ENCODE measurements at places on chromosomes 6 and 20.

- DNase-seq, result no peak
These were observed 2.6 kb downstream of the MCUR1 start for GRCh38 chr6:13811627-13812358.

DNA sequence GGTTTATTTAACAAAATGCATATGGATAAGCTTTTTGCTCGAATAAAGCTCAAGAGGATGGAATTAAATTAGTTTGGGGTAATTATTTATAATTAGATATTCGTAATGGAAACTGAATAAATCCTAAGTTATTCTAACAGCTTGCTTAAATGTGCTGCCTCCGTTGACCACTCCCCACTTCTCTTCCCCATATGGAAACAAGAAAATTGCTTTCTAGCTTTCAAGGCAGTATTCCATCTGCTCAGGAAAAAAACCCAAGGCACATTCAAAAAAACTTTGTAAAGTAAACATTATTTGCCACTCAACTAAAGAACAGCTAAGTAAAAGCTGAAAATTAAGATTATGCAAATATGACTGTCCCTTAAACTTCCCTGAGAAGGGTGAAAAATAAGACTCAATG, 369.2 kb downstream of the HAO1 start:
- no peak for DNase-seq

DNA sequence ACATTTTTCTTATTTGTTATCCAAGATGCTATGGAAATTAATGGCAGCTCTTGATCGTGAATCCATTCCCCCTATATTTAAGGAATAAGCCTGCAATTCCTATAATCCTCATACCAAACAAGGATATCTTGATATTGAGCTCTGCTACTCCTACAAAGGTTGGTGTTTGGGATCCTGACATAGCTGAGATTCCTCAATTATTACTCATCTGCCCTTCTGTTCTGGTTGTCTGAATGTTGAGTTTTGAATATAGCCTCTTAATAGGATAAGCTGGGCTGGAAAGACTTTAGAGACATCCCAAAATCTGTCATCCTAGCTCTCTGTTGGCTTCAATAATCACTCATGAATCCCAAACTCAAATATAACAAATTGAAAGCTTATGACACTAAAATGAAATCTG, 49.9 kb downstream of the CLIC5 start:
- DNase-seq, result no peak

- no peak for DNase-seq
These were observed 300.7 kb downstream of the TENT5A start for GRCh38 chr6:81451787-81452186.

GRCh38 chr6:21348504-21349195, 244.9 kb upstream of the SOX4 start:
- DNase-seq, result no peak

GRCh38 chr6:45637056-45637455, 259.3 kb upstream of the SUPT3H start:
- no peak for DNase-seq

- no peak for DNase-seq
These were observed 11.7 kb upstream of the SIRPB1 start for GRCh38 chr20:1631309-1632151.

- no peak for DNase-seq
These were observed 26.1 kb upstream of the FOXF2 start for GRCh38 chr6:1363298-1363697.

DNA sequence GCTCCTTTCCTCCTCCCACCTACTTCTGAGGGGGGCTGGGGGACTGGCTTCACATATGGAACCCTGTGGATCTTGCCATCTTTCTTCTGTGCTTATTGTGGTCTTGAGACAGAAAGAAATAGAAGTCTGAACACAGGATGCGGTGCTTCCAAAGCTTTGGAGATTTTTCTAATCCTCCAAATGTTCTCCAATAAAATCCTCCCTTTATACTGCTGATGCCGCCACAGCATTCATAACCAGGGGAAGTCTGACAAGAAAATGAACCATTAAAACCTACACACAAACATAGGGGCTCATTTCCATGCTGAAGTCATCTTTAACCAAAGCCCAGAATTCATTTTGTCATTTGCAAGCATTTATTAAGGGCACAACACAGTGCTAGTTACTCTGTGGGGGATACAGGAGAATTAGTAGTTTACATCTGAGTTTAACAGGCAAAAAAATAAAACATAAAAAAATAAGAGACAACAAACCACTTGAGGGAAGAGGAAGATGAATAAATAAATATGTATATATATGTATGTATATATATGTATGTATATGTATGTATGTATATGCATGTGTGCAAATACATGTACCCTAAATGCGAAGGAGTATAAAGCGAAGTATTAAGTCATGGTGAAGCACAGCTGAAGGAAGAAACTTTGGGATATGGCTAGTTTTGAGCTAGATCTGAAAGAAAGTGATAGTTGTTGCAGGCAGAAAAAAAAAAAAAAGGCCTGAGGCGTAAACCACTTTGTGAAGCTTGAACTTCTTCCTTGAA, 5.9 kb upstream of the PTPRK start:
- no peak for DNase-seq

GRCh38 chr6:135320721-135321621, 139.9 kb downstream of the MYB start:
- no peak for DNase-seq

- no peak for DNase-seq
These were observed 103.5 kb upstream of the PTPRT start for GRCh38 chr20:43293068-43293786.

GRCh38 chr6:118400582-118400981, 147.5 kb upstream of the PLN start:
- no peak for DNase-seq

- no peak for DNase-seq
These were observed 185.4 kb downstream of the ZFAND3 start for GRCh38 chr6:38004908-38005307.

GRCh38 chr6:79065232-79065631, 12.8 kb downstream of the PHIP start:
- DNase-seq, result no peak

DNA sequence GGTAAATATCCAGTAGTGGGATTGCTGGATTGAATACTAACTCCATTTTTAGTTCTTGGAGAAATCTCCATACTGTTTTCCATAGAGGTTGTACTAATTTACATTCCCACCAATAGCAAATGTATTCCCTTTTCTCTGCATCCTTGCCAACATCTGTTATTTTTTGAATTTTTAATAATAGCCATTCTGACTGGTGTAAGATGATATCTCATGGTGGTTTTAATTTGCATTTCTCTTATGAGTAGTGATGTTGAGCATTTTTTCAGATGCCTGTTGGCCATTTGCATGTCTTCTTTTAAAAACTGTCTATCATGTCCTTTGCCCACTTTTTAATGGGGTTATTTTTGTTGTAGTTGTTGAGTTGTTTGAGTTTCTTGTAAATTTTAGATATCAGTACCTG, 253.2 kb downstream of the HAO1 start:
- no peak for DNase-seq

- DNase-seq, result no peak
These were observed 4.6 kb downstream of the SDC4 start for GRCh38 chr20:45343532-45344167.

- DNase-seq, result no peak
These were observed 46.6 kb upstream of the RNF24 start for GRCh38 chr20:4061987-4062386.

GRCh38 chr6:169898788-169899480, 147.5 kb downstream of the ERMARD start:
- DNase-seq, result no peak

DNA sequence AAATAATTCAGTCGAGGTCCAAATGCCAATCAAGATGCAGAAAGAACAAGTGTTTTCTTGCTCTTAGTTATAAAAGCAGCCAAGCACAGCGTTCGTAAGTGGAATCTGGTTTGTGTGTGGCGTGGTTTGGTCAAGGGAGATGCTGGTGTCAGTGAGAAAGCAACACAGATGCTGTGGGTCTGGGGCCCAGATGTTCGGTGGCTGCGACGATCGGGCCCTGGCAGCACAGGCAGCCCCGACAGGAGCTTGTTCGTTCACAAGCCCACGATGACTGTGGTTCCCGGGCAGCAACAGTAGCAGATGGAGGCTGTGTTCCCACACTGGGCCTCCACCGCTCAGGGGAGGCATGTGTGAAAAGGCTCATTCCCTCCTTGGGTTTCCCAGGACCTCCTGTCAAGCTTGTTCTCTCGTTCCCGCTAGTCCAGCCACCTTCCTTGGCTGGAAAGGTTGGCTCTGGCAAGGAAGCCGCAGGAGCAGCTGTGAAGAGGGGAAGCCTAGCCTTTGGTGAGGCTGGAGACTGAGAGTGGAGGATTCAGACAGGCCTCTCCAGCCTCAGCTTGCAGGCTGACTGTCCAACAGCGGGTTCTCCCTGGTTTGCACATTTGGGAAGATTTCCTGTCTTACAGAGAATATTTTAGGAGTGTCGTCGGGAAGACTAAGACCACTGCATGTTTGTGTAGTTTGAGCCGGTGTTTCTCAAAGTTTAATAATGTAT, 304.7 kb downstream of the QKI start:
- DNase-seq, result no peak

GRCh38 chr6:155250701-155251381, 13.0 kb upstream of the CLDN20 start:
- no peak for DNase-seq

DNA sequence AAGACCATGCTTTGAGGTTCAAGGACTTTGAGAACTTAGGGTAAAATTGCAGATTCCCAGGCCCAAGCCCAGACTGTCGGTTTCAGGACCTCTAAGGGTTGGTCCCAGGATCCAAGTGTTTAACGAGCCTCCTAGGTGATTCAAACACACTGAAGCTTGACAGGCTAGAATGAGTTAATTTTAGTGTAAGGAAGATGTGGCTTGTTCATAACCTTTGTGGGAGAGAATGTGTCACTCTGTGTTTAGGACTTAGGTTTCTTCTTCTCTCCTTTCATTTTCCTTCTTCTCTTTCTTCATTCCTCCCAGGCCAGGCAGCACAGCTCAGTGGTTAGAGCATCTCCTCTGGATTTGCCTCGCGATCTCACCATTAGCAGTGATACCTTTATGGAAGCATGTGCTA, 104.8 kb upstream of the KCNG1 start:
- DNase-seq, result no peak

GRCh38 chr6:18753076-18753475, 365.9 kb downstream of the RNF144B start:
- DNase-seq, result no peak

DNA sequence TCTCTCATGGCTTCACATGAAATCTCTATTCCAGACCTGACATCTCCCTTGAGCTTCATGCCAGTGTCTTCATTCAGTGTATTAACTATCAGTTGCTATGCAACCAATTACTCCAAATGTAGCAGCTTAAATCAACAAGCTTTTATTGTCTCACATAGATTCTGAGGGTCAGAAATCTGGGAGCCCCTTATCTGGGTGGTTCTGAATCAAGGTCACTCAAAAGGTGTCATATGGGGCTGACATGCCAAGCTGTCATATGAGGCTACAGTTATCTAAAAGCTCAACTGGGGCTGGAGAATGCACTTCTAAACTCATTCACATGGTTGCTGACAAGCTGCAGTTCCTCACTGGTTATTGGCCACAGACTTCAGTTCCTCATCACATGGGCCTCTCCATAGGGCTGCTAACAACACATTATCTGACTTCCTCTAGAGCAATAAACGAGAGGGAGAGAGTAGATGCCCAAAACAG, 7.3 kb upstream of the CGA start:
- no peak for DNase-seq

GRCh38 chr20:18263723-18264122, 24.6 kb upstream of the ZNF133 start:
- DNase-seq, result no peak

GRCh38 chr20:36491901-36492617, 49.3 kb upstream of the MYL9 start:
- peak; percentile 67 for DNase-seq

DNA sequence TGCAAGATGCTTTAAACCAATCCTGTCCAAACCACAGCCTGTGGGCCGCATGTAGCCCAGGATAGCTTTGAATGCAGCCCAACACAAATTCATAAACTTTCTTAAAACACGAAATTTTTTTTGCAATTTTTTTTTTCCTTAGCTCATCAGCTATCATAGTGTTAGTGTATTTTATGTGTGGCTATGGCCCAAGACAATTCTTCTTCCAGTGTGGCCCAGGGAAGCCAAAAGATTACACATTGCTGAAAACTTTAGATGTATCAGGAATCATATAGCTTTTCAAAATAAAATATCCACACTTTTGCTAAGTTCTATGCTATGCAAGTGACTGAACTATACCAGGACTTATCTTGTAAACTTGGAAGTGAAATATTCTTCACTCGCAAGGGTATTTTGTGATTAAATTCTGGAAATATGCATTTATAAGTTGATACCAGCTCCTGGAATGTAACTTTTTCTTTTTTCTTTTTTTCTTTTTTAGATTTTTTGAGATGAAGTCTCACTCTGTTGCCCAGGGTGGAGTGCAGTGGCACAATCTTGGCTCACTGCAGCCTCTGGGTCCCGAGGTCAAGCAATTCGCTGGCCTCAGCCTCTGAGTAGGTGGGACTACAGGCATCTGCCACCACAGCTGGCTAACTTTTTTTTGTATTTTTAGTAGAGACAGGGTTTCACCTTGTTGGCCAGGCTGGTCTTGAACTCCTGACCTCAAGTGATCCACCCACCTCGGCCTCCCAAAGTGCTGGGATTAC, 49.8 kb downstream of the MTHFD1L start:
- DNase-seq, result no peak

DNA sequence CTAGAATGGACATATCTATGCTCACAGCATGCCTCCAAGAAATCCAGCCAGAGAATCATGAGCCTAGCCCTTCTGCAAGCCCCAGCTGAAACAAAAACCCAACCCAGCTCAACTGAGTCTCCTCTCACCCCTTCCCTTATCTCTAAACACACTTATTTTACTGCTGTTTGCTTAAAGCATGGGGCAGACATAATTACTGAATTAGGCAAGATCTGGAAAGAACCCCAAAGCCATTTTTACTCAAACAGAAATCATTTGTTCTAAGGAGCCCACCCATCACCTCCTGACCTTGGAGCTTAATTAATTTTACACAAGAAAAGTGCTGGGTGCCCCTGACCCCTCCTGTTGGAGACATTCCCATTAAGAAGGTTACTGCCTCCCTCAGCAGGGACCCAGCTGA, 291.6 kb downstream of the MAFB start:
- DNase-seq, result no peak

GRCh38 chr6:30260036-30260504, 46.9 kb upstream of the TRIM26 start:
- no peak for DNase-seq

GRCh38 chr6:15876406-15876805, 213.6 kb upstream of the DTNBP1 start:
- DNase-seq, result no peak

DNA sequence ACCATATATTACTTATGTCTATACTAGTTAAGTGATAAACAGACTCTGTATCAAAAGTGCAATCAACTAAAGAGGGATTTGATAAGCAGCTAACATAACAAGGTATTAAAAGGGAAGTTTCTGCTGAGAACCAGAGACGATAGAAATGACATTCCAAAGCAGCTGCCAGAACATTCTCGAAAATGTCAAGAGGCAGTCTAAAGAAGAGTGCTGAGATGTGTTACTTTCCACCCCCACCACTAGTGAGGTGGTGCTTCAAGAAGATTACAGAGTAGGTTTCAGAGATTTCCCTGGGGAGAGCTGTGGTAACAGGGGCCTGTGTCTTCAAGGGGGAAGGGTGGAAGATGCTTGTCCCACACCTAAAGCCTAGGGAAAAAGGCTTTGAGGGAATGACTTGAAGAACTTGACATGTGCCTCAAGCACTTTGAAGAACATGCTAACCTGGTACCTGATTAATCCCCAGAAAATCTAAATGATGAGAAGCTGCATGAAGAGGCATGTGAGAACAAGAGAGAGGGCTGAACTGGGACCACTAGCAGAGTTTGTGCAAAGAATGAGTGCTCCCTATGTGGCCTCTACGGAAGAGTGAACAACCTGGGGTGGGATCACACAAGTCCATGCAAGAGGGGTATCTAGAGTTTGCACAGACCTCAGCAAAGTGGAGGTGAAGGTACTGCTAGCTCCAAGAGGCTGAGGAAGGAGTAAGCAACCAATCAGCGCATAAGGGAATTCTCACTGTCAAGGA, 5.0 kb downstream of the FAM184A start:
- DNase-seq, result no peak

Measured in CD4-positive, alpha-beta T cell (primary cell).